NCI-H526 (cell line): ENCODE measurements at places on chromosomes 5 and 9.

- DNase-seq: no peak
These were observed 143.5 kb downstream of the SPATA31D1 start for GRCh38 chr9:82132024-82132423.

- DNase-seq: no peak
These were observed 801.6 kb downstream of the KCTD16 start for GRCh38 chr5:144972317-144972716.

DNA sequence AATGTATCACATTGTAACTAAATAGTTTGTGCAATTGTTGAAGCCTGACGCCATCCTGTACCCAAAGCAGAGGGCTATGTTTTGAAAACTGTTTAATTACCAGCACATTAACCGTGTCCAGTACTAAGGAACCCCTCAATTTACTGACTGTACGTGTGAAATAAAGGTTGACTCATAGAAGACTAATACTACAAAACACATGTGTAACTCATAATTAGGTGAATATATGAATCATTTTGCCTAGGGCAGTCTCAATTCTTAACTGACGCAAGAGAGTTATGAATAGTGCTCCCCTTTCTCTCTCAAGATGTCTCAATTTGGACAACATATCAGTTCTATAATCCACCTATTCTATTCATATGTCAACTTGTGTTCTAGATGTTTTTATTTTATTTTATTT, 558.4 kb downstream of the PRDM9 start:
- DNase-seq: no peak

- no peak for DNase-seq
These were observed 1.7 kb upstream of the AGTPBP1 start for GRCh38 chr9:85743275-85744128.

DNA sequence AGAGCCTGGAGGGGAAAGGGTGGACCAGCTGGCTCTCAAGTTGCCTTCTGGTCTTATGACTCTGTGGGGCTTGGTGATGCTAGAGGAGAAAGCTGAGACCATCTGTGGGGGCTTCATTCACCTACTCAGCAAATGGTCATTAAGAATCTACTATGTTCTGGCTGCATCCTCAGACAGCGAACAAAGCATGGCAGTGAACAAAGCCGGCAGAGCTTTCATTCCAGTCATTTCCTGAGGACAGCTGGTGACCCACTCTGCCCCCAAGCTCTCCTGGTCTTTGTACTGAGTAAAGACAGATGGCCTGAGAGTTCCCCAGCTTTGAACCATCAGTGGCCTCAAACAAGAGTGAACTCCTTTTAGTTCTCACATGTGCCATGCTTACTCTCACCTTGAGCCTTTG, 48.0 kb downstream of the FGF1 start:
- no peak for DNase-seq
